Thyroid gland (tissue), 4 donors: ENCODE measurements at places on chromosomes 12 and 14. TPM values are rescaled to one million over a fixed set of nuclear protein-coding genes. Genes with fewer than 3 reads are reported as not detected.

GRCh38 chr12:131021154-131021541 is 67.4 kb downstream of the ADGRD1 start:
- DNase-seq, result no peak

NCKAP5L gene
- total RNA-seq, result 33.7 TPM

DNA sequence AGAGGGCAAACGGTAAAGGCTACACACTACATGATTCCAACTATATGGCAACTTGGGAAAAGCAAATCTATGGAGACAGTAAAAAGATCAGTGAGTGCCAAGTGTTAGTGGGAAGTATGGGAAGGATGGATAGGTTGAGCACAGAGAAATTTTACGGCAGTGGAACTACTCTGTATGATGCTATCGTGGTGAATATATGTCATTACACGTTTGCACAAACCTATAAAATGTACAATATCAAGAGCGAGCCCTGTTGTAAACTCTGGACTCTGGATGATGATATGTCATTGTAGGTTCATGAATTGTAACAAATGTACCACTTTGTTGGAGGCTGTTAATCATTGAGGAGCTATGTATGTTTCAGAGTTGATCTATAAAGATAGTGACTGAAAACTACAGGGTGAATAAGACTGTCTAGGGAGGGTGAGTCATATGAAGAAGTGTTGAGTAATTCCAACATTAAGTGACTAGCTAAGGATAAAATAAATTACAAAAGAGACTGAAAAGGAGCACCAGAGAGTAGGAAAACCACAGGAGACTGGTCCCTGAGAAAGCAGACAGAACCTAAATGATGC is 349.2 kb upstream of the LMO3 start:
- DNase-seq, result no peak

DNA sequence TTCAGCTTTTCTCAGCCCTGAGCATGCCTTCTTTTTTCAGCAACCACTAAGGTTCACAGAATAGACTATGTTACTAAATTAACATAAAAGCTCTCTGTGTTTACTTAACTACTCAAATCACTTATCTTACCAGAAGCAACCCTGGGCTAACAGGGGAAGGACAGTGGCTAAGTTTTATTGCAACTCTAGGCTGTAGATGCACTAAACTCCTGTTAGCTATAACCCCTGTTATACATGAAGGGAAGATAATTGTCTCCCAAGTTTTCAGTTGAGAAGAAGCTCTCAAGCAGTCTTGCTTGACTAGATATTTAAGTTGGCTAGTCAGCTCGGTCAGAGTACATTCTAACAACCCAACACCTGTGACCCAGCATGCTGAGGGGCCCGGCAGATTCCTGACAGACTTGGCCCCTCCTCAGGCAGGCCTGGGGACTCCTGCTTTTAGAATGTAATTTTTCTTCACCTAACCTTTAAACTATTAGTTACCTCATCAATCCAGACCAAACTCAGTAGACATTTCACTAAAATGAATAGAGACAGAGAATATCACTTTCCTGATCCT is 464.5 kb downstream of the EGLN3 start:
- DNase-seq, result peak; percentile 63

GRCh38 chr14:102872020-102872419 is 50.4 kb upstream of the AMN start:
- peak; percentile 57 for DNase-seq

DNA sequence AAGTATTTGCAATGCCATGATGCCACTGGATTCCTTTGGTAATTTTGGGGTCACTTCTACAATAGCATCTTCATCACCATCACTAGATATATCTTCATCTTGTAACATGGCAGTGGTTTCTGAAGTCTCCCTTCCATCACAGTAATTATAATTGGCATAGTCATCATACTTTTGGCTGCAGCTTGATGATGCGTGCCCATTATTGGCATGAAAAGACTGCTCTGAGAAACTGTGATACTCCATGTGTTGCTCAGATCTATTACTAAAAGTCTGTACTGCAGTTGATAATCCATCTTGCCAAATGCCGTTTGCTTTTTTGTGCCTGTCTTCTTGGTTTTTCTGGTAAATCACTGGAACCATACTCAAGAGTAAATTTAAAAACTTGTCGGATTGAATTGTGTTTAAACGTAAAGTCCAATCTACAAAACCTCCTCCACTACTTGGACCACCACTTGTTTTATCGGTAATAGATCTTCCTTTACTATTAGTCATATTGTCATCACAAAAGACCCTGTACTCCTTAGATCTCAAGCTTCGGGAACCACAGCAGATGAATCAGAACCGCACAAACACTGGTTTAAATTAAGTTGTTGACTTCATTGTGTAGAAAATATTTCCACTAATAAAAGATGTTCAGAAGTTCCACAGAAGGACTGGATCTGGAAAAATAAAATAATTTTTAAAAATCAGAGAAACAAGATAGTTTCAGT is 29.9 kb downstream of the SLC41A2 start:
- DNase-seq, result no peak
